ENCODE measurements at places on chromosomes 5 and 9.
A peak's percentile ranks its signal among the peaks of the same experiment; 100 is the strongest.

- DNase-seq, result no peak
These were observed 20.0 kb downstream of the WNK2 start for GRCh38 chr9:93203718-93204469.

GRCh38 chr9:5957166-5957565 lies 58.3 kb downstream of the RANBP6 start:
- no peak for DNase-seq

DNA sequence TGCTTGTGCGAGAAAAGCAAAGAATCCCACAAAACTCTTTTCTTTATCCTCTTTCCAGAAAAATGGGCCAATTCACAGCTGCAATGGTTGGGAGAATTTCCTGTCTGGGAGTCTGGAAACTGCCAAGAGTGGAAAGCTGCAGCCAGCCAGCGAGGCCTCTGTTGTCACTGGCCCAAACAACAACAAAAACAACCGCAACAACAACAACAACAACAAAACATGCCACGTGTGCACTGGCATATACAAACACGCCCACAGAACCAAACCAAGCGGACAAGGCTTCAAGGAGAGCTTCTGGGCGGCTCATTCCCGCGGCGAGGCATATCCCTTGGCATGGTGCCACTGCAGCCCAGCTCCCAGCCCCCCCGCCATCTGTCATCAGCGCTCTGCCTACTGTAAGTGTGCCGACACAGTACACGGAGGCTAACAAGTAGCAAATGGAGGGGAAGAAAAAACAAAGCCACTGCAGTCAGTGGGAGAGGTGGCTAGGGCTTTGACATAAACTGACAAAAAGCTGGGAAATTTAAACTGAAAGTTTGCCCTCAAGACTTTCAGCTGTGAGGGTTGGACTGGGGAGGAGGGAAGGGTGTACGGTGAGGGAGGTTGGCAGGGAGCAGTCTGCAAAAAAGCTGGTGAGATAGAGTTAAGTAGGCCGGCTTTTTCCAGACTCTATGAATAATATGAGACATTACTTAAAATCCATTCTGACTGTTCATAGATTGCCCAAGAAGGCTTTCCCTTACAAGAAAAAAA lies 165.0 kb upstream of the ZNF462 start:
- DNase-seq, result peak; percentile 76

GRCh38 chr9:107940616-107941595 lies 451.3 kb upstream of the KLF4 start:
- no peak for DNase-seq
